ENCODE measurements at places on chromosomes 4 and X. TPM values are rescaled to one million over a fixed set of nuclear protein-coding genes. Genes with fewer than 3 reads are reported as not detected.
A peak's percentile ranks its signal among the peaks of the same experiment; 100 is the strongest.

DNA sequence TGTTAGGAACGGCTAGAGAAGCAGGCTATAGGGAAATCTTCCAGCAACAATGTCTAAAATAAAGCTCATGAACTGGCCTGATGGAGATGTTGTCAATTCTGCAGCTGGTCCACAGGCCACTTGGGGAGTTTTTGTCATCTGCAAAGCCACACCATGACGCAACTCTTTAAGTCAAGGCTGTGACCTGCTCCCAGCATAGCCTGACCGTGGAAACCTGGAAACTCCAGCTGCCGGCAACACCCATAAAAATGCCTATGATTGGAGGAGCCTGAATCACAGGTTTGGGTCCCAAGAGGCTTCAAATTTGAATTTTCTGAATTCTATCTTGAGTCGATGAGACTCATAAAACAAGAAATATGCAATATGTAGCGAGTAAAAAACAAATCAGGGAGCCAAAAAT lies 969.2 kb upstream of the PRKX start:
- H3K27me3 ChIP-seq: no peaks in the 10 kb centered on the region
- no peak overlapping the region for H3K27ac ChIP-seq
- DNase-seq: no peak
- H3K36me3 ChIP-seq: no peaks in the 10 kb centered on the region
- H3K4me3 ChIP-seq: no peak overlapping the region

The PPP1R2C gene
- not detected for polyA plus RNA-seq

The PNMA6E gene
- not detected for polyA plus RNA-seq

DNA sequence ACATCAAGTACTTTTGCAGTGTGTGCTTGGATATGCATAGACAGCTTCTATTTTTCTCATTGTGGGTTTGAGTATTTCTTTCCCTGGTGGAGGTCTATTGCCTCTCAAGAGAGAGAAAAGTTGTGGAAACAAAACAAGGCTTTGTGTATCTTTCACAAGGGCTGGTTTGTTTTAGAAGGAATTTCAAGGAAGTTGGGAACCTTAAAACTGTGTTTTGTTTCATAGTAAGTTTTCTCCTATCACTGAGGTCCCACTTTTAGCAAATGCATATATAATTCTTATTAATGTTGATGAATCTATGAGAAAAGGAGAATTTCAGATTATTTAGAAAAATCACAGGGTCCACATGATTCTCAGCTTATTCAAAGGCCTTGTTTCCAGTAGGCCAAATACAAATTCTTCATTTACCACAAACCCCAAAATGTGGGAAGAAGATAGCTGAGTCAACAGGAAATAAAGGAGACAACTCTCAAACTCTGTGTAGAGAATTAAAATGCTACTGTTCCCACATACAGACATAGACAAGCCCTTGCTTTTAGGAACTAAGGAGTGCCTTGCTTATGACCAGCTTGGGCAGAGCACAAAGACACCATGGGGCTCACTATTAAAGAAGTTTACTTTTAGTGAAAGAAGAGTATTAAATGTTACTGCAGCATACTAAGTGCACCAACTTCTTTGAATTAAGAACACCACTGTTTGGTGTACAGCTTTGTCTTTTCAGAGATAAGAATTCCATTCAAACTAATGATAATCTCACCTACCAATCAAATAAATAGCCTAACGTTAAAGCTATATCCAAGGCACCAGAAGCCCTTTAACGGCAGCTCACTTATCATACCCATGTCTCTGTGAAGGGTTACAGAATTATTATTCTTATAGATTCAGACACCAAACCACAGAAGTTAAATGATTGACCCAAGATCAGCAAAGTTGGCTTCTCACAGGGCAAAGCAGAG lies 177.4 kb upstream of the LEF1 start:
- no peak overlapping the region for H3K27ac ChIP-seq
- no peaks in the 10 kb centered on the region for H3K27me3 ChIP-seq
- no peak for DNase-seq
- no peaks in the 10 kb centered on the region for H3K36me3 ChIP-seq
- H3K4me1 ChIP-seq: peaks cover 9% of the 10 kb centered on the region
- H3K4me3 ChIP-seq: no peak overlapping the region

- no peaks in the 10 kb centered on the region for H3K27me3 ChIP-seq
- H3K4me1 ChIP-seq: no peaks in the 10 kb centered on the region
- no peak overlapping the region for H3K27ac ChIP-seq
- H3K36me3 ChIP-seq: no peaks in the 10 kb centered on the region
Observed at GRCh38 chr4:121011138-121011537, 61.2 kb downstream of the NDNF start.

DNA sequence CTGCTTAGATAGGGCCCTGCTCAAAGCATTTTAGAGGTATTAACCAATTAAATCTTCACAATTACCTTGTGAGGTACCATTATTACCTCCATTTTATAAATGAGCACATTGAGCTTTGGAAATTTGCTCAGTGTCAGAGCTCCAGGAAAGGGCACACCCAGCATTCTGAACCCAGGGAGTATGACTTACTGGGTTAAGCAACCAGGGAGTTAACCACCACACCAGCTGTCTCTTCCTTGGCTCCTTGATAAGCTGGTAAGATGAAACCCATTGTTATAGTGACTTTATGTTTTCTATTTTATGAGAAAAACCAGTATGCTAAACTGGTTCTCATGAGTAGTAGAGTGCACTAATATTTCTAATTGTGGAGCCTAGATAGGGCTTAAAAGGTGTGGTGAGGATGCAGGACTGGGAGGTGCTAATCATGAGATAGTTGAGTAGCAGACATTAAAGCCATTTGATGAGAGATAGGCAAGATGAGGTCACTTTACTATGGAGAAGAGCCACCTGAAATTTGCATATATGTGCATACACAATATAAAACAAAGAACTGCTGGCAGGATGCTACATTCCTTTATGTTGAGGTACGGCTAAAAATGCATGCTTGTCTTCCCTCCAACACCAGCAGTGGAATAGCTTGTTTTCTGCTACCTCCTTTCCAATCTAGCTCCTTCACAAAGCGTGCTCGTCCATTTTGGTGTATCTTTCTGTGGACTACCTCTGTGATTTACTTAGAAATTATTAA lies 556.1 kb downstream of the SPRY1 start:
- no peak overlapping the region for H3K27ac ChIP-seq
- H3K27me3 ChIP-seq: no peaks in the 10 kb centered on the region
- H3K4me3 ChIP-seq: no peak overlapping the region

DNA sequence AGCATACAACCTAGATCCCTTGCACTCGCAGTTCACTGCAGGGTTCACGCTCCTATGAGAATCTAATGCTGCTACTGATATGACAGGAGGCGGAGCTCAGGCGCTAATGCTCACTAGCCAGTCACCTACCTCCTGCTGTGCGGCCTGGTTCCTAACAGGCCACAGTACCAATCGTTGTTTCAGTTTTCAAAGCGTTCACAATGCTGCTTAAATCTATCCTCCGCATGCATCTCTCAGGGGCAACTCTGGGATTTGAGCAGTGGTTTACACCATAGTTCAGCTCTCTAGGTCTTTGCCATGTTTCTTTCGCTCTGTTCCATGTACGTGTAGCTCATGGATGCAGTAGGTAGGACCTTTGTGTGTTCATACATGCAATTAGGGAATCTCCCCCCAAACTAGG lies 47.2 kb downstream of the CLOCK start:
- H3K36me3 ChIP-seq: no peaks in the 10 kb centered on the region
- no peak overlapping the region for H3K4me3 ChIP-seq
- no peak for DNase-seq
- H3K27ac ChIP-seq: no peak overlapping the region
- no peaks in the 10 kb centered on the region for H3K27me3 ChIP-seq

The SPCS3 gene
- polyA plus RNA-seq: 21.7 TPM

DNA sequence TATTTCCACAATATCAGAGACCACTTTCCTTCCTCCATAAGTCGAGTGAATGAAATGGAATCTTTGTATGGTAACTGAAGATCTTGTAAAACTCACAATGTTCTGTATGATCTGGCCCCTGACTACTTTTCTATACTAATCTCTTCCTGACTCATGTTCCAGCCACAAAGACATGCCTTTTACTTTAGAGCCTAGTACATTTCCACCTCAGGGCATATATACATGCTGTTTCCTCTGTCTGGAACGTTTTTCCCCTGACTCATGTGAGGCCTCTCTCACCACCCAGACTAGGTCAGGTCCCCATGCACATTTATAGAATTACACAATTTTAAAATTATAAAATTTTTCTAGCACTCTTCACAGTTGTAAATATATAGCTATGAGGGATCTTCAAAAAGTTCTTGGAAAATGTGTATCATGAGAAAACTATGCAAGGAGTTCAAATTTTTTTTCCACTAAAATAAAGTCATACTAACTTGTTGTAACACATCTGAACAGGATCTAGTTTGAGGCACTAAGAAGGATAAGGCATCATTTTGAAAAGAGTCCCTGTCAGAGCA lies 208.8 kb downstream of the SH2D1A start:
- no peak overlapping the region for H3K4me3 ChIP-seq
- H3K36me3 ChIP-seq: no peaks in the 10 kb centered on the region
- no peaks in the 10 kb centered on the region for H3K4me1 ChIP-seq
- no peaks in the 10 kb centered on the region for H3K27me3 ChIP-seq
- no peak overlapping the region for H3K27ac ChIP-seq

DNA sequence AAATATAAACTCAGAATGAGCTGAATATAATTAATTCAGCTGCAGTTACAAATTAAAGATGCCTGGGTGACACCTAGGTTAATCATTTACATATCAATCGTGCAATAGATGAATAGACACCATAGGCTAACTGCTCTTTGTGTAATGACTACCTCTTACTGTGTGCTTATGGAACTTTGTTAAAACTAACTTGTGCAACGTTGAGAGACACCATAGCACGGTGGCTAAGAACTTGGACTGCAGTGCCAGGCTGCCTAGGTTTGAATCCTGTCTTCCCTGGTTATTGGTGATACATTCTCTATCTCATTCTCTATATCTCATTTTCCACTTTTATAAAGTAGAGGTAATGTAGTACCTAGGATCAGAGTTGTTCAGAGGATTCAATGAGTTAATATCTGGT lies 46.9 kb downstream of the SMAD1 start:
- DNase-seq: no peak
- H3K36me3 ChIP-seq: peaks cover 8% of the 10 kb centered on the region
- H3K4me1 ChIP-seq: peaks cover 78% of the 10 kb centered on the region
- H3K4me3 ChIP-seq: no peak overlapping the region
- H3K27ac ChIP-seq: no peak overlapping the region

- no peaks in the 10 kb centered on the region for H3K36me3 ChIP-seq
- no peaks in the 10 kb centered on the region for H3K27me3 ChIP-seq
- DNase-seq: no peak
- H3K27ac ChIP-seq: peak overlapping the region; percentile 82
- H3K4me1 ChIP-seq: peaks cover 4% of the 10 kb centered on the region
Observed at GRCh38 chrX:34656467-34656841, 631 bp downstream of the TMEM47 start.

The TMEM35A gene
- polyA plus RNA-seq: 0.07 TPM

GRCh38 chr4:4995103-4995907 lies 24.0 kb downstream of the CYTL1 start:
- DNase-seq: peak; percentile 66
- H3K27ac ChIP-seq: no peak overlapping the region
- H3K4me1 ChIP-seq: peaks cover 18% of the 10 kb centered on the region
- no peak overlapping the region for H3K4me3 ChIP-seq
- no peaks in the 10 kb centered on the region for H3K27me3 ChIP-seq
- H3K36me3 ChIP-seq: no peaks in the 10 kb centered on the region

- H3K4me3 ChIP-seq: peak overlapping the region; percentile 86
- H3K27ac ChIP-seq: peak overlapping the region; percentile 100
- H3K4me1 ChIP-seq: peaks cover 46% of the 10 kb centered on the region
- no peaks in the 10 kb centered on the region for H3K27me3 ChIP-seq
- peaks cover 22% of the 10 kb centered on the region for H3K36me3 ChIP-seq
Observed at GRCh38 chr4:82373486-82373815, 340 bp downstream of the HNRNPD start.

GRCh38 chrX:74550295-74550802 lies 64.1 kb downstream of the RLIM start:
- no peaks in the 10 kb centered on the region for H3K4me1 ChIP-seq
- DNase-seq: peak; percentile 84
- H3K36me3 ChIP-seq: no peaks in the 10 kb centered on the region
- no peak overlapping the region for H3K27ac ChIP-seq

The FAM9B gene
- polyA plus RNA-seq: not detected

Measured in heart right ventricle (tissue), 16 donors.